ENCODE measurements at places on chromosomes 13 and 19. TPM values are rescaled to one million over a fixed set of nuclear protein-coding genes. Genes with fewer than 3 reads are reported as not detected.

DNA sequence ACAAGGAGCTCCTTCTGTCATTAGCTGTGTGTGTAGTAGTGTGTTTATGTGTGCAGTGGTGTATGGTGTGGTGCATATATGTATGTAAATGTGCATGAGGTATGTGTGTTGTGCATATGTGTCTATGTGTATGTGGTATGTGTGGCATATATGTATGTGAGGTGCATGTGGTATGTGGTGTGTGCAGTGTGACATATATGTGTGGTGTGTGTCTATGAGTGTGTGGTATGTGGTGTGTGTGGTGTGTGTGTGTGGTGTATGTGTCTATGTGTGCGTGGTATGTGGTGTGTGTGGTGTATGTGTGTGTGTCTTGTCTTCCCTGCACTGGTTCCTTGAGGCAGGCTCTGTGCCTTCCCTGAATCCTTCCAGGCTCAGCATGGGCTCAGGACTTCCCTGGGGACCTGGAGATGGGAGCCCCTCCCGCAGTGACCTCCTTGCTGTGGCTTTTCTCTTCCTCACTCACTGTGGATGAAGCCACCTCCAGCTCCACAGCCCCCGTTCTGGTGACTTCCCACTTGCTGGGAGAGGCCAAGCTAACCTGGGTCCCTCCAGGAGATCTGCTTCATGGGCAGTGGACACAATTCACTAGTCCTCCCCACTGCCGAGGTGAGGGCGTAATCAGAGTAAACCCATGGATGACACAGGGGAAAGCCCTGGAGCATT lies 64.2 kb downstream of the CCDC70 start:
- H3K4me3 ChIP-seq: no peak overlapping the region
- H3K27ac ChIP-seq: no peak overlapping the region
- H3K27me3 ChIP-seq: no peaks in the 10 kb centered on the region
- DNase-seq: no peak
- H3K4me1 ChIP-seq: no peaks in the 10 kb centered on the region

ARL11 gene
- 0.23 TPM for total RNA-seq

ZNF345 gene
- total RNA-seq: 8.6 TPM

DNA sequence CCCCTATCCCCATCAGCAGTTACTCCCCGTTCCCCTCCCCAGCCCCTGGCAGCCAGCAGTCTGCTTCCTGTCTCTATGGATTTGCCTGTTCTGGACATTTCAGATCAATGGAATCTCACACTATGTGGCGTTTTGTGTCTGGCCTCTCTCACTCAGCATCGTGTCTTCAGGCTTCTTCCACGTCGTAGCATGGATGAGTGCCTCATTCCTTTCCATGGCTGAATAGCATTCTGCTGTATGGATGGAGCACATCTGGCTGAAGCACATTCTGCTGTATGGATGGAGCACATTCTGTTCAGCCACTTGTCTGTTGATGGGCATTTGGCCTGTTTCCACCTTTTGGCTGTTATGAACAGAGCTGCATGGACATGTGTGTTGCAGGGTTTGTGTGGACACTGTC lies 29.5 kb downstream of the CRTC1 start:
- DNase-seq: no peak
- H3K4me1 ChIP-seq: peaks cover 9% of the 10 kb centered on the region
- H3K4me3 ChIP-seq: no peak overlapping the region
- no peaks in the 10 kb centered on the region for H3K27me3 ChIP-seq
- H3K27ac ChIP-seq: no peak overlapping the region

TLE2 gene
- 41.2 TPM for total RNA-seq

GRCh38 chr19:5086725-5087439 lies 118.0 kb downstream of the KDM4B start:
- no peaks in the 10 kb centered on the region for H3K36me3 ChIP-seq
- DNase-seq: no peak
- H3K4me1 ChIP-seq: peaks cover 12% of the 10 kb centered on the region
- H3K4me3 ChIP-seq: no peak overlapping the region
- H3K27me3 ChIP-seq: no peaks in the 10 kb centered on the region
- no peak overlapping the region for H3K27ac ChIP-seq

- H3K4me1 ChIP-seq: no peaks in the 10 kb centered on the region
- H3K36me3 ChIP-seq: no peaks in the 10 kb centered on the region
- no peak overlapping the region for H3K4me3 ChIP-seq
- no peak overlapping the region for H3K27ac ChIP-seq
- H3K27me3 ChIP-seq: no peaks in the 10 kb centered on the region
- no peak for DNase-seq
These were observed 30.9 kb downstream of the TUBA3C start for GRCh38 chr13:19150712-19151228.

C19orf81 gene
- total RNA-seq: 2.7 TPM

GPC6 gene
- total RNA-seq: 18.0 TPM

DNA sequence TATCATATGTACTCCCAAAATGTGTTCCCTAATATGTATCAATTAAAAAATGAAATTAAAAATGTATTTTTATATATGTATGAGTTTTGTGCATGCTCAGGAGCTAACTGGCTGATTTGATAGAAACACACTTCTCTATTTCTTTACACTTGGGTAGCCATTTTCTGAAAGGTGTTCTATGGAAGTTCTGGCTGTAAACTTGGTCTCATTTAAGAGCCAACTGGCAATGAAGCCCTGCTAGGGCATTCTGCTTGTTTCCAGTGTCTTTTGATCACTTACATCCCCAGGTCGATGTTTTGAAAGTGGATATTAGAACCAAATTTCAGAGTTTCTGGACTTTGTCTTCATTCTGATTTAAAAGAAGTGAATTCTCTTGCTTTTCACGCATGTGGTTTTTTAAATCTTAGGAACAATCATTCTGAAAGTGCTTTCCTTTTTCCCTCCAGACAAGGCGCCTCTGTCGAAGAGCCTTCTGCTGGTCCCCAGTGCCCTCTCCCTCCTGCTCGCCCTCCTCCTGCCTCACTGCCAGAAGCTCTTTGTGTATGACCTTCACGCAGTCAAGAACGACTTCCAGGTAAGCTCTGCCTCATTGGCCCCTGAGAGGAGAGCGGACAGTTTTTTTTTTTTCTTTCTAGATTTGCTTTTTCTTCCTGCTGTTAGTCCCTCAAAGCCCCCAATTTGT lies 20.1 kb downstream of the GPR18 start:
- no peak for DNase-seq
- H3K4me1 ChIP-seq: no peaks in the 10 kb centered on the region
- H3K36me3 ChIP-seq: no peaks in the 10 kb centered on the region
- H3K4me3 ChIP-seq: no peak overlapping the region

Measured in ovary (tissue), 10 donors.